ENCODE measurements at places on chromosomes 1 and 21.

GRCh38 chr1:67832737-67833601 is at the start of gene GNG12:
Gene GNG12 (minus strand): TSS chr1:67833467. CDS start chr1:67707686, 125,781 bp downstream.
- peak; percentile 55 for DNase-seq

DNA sequence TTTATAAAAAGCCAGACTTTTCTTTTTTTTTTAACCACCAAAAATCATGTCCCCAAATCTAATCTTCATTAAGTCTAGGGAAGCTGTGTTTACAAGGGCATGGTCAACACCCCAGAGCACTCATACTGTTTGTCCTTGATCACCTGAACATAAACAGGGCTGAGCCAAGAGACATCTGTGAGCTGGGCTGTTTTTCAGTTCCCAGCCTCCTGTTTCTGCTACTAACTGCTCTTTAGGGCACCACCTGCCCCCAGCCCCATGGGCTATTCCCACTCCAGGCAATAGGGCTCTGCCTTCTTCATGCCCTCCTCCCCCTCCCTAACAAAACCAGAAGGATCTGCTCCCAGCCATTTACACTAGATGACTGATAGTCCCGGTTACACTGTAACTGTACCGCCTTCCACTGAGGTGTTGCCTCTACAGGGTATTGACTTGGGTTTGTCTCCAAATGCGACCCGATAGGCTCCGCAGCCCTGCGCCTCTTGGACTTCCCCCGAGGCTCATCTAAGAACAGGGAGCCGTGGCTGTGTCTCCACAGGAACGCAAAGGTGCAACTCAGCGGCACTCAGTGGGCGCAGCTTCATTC is 11.7 kb upstream of the SLC26A9 start:
- DNase-seq, result no peak

DNA sequence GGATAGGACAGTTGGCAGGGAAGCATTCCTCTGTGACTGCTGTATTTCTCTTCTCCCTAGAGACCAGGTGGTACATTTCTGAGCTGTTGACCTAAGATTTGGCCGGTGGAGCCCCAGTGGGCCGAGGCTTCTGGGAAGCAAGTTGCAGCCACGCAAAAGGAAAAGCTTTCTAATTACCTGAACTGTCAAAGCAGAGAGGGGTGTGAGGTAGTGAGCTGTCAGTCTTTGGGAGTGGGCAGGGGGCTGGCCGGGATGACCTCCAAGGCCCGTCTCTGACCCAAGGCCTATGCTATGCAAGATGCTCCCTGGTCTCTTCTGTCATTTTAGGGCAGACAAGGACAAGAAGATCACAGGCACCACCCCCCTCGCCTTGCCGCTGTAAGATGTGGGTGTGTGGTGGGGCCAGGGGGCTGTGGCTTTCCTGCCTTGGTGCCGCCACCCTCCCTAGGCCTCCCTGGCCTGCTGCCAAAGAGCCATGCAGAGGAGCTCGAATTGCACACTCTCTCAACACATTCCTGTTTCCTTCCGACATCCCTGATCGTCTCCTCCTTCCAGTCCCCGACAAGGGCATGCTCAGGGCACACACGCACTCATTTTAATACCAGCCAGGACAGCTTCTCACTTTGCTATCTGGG is 7.7 kb downstream of the PADI1 start:
- DNase-seq, result no peak

GRCh38 chr1:151568626-151569088 is 28.5 kb downstream of the TUFT1 start:
- no peak for DNase-seq

DNA sequence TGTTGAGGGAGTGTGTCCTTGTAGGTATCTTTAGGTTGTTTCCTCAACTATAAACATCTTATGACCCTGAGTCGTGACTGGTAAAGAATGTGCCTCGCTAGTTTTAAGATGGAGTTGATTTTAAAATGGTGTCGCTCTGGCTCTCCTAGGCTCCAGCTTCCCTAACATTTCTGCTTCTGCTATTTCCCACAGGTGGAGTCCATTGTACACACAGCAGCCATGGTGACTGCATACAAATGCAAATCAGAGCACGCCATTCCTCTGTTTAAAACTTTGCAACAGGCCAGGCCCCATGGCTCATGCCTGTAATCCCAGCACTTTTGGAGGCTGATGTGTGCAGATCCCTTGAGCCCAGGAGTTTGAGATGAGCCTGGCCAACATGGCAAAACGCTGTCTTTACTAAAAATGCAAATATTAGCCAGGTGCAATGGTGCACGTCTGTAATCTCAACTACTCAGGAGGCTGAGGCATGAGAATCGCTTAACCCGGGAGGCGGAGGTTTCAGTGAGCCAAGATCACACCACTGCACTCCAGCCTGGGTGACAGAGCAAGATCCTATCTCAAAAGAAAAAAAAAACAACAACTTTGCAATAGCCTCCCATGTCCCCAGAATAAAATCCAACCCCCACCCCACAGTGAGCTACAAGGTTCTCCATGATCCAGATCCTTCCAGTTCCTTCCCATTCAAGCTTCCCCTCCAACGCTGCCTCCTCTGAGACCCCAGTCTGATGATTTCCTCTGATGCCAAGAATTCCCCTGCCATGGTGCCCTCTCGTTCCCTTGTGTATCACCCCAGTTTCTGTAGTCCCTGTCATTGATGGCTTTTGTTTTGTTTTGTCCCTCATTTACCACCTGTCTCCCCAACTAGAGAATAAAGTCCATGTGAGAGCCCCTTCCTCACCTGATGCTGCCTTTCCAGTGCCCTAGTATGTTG is 36.9 kb upstream of the KLHDC7A start:
- no peak for DNase-seq

GRCh38 chr1:192724670-192725069 is 84.2 kb upstream of the RGS2 start:
- DNase-seq, result peak; percentile 71

GRCh38 chr1:223711173-223711572 is 1.2 kb upstream of the CAPN2 start:
- no peak for DNase-seq

- DNase-seq, result no peak
These were observed 233.1 kb upstream of the USP24 start for GRCh38 chr1:55448261-55448660.
